ENCODE measurements at places on chromosomes 13 and 19.

GRCh38 chr19:33562636-33563035, 41.0 kb upstream of the PEPD start:
- peak; percentile 31 for DNase-seq

DNA sequence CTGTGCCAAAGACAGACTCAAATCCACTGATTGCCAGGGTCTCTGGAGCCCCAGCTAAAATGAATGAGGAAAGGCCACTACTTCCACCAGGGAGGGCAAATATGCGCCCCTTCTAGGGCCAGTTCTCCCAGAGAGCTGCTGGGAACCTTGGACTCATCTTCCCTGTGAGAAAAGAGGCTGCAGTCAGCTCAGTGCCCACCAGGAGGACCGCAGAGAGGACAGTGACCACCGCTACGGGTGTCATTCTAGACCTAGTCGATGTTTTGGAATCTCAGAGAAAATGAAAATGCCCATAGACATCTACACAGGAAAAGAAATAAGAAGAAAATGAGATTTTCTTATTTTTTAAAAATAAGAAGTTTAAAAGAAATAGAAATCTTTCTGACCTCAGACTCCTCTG, 235.1 kb downstream of the UQCRFS1 start:
- peak; percentile 54 for DNase-seq

GRCh38 chr19:14494910-14495671, 836 bp downstream of the GIPC1 start:
- DNase-seq: no peak

DNA sequence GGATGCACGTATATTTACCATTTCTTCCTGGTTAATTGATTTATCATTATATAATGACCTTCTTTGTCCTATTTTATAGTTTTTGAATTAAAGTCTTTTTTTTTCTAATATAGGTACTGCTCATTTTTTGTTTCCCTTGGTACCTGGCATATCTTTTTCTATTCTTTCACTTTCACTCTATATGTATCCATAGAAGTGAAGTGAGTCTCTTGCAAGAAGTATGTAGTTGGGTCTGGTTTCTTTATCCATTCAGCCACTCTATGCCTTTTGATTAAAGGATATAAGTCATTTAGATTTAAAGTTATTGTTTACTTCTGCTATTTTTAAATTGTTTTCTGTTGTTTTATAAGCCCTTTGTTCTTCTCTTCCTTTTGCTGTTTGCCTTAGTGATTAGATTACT, 194.3 kb upstream of the SLITRK6 start:
- no peak for DNase-seq

DNA sequence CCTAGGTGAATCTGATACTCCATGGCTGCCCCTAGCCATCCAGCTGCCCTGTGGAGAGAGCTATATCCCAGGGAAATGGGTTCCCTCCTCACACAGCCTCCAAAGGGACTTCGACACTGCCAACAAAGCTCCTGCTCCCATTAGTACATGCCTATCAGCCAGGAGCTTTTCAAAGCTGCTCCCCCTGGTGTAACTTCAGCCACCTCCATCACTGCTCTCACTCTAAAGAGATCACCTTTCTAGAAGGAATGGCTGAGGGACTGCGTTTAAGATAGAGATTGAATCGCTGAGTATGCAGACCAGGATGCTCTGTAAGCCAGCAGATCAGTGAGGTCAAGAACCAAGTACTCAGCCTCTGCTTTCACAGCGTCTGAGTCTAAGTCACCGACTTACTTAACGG, 213.7 kb downstream of the NALCN start:
- peak; percentile 80 for DNase-seq

DNA sequence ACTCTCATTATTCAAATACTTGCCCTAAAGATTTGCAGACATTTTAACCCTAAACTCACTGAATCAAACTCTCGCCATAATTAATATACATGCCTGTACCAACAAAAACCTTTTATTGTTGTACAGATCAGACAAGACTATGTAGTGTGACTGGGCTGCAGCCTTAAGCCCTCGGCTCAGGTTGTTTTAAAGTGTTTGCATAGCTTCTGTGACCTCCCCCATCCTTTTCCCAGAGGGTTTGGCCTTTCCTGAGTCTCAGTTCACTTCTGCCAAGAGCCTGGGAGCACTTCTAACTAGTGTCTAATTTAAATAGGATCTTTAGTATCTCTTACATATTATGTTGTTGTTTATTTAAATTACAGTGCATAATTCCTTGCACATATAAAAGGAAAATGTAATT, 158.2 kb downstream of the HS6ST3 start:
- DNase-seq: peak; percentile 37

DNA sequence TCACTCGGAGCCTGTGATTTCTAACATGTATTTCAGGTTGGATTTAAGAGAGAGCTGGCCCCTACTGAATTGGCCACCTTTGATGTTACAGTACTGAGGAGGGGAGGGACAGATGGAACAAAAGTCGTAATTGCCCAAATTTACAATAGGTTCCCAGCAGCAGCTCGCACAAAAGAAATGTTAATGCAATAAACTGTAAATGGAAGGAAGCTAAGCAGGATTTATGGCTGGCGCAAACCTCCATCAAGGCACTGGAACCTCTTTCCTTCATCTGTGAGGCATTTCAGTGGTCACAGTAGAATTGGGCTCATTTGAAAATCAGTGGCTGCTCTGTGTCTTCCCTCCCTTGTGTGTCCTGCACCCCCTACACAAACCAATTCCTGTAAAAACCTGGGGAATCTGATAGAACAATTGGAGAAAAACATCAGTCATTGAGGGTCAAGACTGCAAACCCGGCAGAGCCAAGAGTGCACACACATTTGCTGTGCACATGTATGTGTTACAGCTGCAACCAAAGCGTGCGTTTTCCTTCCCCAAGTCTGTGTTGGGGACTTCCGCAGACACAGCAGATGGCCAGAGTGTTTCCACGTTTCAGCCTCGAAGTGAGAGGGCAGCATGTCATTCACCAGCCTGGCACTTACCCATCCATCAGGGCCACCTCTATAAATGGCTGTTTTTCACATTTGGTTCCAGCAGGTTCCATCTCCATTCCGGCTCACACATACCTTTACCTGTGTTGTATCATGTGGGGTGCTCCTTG, 192.8 kb downstream of the TM9SF2 start:
- DNase-seq: no peak

GRCh38 chr13:39311619-39312018, 273.4 kb downstream of the NHLRC3 start:
- DNase-seq: no peak

- DNase-seq: peak; percentile 96
Observed at GRCh38 chr19:3275583-3276340, 51.3 kb downstream of the CELF5 start.

- no peak for DNase-seq
Observed at GRCh38 chr13:85582890-85583289, 216.3 kb downstream of the SLITRK6 start.

GRCh38 chr13:111337206-111337605, 16.8 kb downstream of the TEX29 start:
- no peak for DNase-seq

DNA sequence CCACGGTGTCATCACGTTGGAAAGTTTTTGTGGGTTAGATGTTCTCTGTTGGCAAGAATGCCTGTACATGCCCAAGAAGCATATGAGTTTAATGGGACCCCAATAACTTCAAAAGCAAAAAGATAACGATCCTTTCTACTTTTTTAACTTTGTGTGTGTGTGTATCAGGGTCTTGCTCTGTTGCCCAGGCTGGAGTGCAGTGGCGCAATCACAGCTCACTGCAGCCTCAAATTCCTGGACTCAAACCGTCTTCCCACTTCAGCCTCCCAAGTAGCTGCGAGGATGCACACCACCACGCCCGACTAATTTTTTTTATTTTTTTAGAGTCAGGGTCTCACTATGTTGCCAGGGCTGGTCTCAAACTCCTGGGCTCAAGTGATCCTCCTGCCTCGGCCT, 34.3 kb upstream of the TPM4 start:
- no peak for DNase-seq

- DNase-seq: peak; percentile 55
Observed at GRCh38 chr19:28422791-28423650, 789.9 kb downstream of the UQCRFS1 start.

- no peak for DNase-seq
Observed at GRCh38 chr13:42039457-42039945, 8.9 kb upstream of the DGKH start.

DNA sequence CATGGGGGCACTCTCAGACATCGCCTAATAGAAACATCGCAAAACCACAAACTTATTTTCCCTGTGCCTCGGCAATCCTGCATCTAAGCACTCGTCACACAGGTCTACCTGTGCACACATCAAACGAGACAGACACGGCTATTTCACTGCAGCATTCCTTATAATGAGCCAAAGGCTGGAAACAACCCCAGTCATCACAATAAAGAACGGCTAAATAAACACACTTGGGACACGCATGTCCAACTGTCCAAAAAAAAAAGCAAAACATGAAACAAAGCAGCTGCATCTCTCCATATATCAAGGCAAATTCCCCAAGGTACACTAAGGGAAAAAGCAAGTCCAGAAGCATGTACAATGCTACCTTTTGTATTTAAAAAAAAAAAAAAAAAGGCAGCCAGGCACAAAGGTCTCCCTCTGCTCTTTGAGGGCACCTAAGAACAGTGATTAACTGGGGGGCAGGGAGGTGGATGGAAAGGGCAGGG, 27.2 kb upstream of the CCNP start:
- no peak for DNase-seq

GRCh38 chr13:27041341-27041740, 130.3 kb downstream of the USP12 start:
- DNase-seq: no peak

DNA sequence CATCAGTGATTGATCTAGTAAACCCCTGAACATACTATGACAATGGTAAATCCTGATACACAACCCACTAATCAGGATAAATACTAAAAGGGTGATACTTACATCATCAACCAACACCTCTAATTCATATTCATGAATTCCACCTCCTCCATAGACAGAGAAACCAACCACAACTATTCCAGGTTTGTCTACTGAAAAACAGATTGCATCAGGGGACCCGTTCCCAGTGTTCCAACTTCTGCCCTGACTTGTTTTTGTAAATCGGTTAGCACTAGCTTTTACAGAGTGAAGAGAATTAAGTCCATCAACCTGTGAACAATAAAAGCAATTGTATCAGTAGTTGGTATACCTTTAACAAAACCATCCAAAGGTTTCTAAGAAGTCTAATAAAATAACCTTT, 149.2 kb downstream of the MYCBP2 start:
- no peak for DNase-seq

DNA sequence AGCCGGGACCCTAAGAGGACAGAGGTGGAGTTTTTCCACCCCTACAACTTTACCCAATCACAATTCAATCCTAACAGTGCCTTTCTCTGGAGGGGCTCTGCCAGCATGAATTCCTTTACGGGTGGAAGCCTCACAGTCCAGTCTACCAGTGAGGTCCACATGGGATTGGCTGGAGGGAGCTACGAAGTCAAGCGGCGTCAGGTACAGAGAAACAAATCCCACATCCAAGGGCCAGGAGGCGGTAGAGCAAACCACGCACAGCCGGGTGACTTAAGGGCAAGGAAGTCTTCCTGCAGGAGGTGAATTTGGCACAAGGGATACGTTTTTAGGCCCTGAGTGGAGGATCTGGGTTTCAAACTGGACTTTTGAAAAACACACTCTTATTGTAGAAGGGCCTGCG, 199.6 kb downstream of the UQCRFS1 start:
- DNase-seq: peak; percentile 53

DNA sequence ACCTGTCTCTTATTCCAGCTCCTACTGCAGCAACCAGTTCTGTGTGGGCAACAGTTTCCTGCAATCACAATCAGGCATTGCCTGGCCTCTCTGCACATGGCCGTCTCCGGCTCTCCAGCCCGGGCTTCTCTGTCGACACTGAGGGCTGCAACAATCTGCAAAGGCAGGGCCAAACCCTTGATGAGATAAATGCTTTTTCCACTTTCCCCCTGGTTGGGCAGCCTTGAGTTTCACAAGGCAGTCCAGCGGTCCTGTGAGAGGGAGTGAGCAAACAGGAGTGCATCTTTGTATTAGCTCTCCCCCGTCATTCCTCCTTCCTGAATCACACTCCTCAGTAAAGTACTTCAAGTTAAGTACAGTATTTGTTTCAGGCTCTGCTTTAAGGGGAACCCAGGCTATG, 40.7 kb upstream of the VWA8 start:
- peak; percentile 28 for DNase-seq

- no peak for DNase-seq
Observed at GRCh38 chr19:47433121-47433520, 13.8 kb upstream of the MEIS3 start.

- DNase-seq: no peak
Observed at GRCh38 chr13:31053091-31053490, 108.6 kb downstream of the HSPH1 start.

GRCh38 chr19:7533925-7534480, 1.5 kb upstream of the PNPLA6 start:
- peak; percentile 94 for DNase-seq

GRCh38 chr13:106115081-106115480, 420.4 kb downstream of the EFNB2 start:
- DNase-seq: no peak

GRCh38 chr19:15591796-15592195, 23.2 kb upstream of the CYP4F8 start:
- DNase-seq: no peak

DNA sequence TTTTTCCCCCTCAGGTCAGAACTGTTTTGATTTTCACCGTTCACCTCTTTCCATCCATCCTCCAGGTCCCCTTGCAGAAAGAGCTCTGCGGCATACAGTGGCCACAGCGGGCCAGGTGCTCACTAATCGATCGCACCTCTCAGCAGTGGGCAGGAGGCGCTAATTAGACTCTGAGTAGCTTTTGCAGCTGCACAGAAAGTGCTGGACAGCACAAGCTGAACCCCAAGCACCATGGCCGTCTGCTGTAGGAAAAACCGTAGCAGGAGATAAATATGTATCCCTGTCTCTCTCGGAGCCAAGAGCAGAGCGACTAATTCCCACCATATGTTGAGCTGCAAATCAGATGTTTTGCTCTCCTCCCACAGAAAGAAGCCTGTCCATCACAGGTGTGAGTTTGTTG, 54.4 kb downstream of the PEX11G start:
- DNase-seq: no peak

- DNase-seq: no peak
Observed at GRCh38 chr19:1271528-1272422, 2.6 kb downstream of the CIRBP start.

Data from GM23338 (cell line).